ENCODE measurements at places on chromosomes 4 and X.

DNA sequence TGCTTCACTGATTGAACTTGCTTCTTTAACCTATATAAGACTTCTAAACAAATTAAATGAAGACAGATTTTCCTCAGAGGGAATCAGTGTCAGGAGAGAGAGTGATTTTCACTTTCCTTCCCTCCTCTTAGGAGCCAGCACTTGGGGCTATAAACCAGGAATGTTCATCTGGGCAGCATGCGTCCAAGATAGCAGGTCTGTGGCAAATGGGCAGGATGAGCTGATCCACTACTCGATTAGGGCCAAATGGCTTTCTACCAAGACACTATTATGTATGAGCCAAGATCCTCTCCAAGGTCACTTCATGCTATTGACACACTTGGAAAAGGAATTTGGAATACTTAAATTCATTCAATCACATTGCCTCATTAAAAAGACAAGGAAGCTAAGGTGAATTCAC lies 203.9 kb upstream of the GRID2 start:
- DNase-seq = no peak

DNA sequence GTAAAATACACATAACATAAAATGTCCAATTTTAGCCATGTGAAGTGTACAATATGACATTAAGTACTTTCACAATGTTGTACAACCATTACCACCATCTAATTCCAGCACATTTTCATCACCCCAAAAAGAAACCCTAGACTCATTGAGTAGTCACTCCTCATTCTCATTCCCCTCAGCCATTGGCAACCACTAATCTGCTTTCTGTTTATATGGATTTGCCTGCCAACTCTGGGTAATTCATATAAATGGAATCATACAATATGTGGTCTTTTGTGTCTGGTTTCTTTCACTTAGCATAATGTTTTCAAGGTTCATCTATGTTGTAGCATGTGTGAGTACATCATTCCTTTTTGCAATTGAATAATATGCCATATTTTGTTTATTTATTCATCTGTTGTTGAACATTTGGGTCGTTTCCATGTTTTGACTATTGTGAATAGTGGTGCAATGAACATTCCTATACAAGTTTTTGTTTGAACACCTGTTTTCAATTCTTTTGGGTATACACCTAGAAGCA lies 43.0 kb downstream of the EIF2S3 start:
- no peak for DNase-seq

DNA sequence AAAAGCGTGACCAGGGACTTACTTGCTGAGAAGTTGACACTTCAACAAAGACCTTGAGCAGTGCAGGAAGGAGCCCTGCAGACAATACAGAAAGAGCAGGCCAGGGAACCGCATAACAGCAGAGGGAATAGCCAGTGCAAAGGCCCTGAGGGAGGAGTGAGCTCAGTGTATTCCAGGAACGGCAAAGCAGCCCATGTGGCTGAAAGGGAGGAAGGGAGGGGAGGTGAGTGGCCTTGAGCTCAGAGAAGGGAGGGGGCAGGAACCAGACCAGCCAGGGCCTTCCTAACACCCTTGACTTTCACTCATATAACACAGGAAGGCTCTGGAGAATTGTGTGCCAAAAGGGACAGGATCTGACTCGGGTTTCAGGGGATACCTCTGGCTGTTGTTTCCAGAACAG lies 112.2 kb downstream of the BCOR start:
- DNase-seq = no peak

DNA sequence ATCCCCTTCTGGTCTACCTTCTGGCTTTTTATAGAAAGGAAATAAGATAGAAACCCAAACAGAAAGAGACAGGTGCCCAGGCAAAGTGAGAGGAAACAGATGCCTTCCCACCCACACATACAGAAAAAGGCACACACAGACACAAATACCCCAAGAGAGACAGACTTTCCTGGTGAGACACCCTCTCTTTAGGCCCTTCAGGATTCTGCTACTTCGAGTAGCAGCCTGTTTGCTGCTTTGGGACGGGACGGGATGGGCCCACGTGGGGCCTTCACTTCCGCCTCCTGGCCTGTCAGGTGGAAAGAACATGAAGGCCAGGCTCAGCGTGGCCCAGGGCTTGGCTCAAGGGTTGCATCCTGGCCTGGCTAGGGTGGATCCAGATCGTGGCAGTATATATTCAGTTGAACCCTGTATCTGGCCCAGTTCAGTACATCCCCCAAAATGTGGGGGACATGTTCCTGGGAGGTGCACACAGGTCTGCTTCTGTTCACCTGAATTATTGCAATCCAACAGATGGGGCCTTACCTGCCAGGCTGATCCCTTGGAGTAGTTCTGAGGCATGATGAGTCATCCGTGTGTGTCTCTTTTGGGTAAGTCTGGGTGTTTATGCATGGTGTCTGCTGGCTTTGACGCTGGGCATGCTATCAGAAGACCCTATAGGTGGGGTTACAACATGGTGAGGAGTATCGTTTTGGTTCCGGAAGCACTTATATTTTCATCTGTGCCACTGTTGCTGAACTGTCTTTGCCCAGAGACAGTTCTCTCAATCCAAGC lies 2.4 kb downstream of the ZNF275 start:
- no peak for DNase-seq

- no peak for DNase-seq
These were observed 202.0 kb downstream of the DHX15 start for GRCh38 chr4:24382381-24382780.

DNA sequence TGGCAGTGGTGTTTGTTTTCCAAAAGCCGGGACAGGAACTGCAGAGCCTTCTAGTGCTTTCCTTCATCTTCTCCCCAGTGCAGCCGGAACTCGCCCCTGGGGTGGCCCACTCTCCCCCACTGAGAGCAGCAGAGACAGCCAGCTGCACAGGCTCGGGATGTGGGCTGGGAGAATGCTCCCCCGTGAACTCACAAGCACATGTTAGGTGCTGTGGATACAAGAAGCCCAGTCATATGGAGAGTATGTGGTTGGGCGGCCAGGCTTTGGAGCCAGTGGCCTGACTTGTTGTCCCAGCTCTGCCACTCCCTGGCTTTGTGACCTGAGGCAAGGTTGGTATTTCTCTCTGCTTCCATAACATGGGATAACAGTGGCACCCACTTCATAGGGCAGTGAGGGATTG lies 9.4 kb upstream of the KIAA0232 start:
- DNase-seq = no peak

DNA sequence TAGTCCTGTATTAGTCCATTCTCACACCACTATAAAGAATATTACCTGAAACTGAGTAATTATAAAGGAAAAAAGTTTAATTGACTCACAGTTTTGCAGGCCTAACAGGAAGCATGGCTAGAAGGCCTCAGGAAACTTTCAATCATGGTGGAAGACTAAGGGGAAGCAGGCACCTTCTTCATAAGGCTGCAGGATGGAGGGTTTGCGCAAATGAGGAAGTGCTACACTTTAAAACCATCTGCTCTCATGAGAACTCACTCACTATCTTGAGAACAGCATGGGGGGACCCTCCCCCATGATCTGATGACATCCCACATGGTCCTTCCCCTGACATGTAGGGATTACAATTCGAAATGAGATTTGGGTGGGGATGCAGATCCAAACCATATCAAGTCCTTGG lies 12.1 kb upstream of the MAGEA11 start:
- no peak for DNase-seq

GRCh38 chrX:16851827-16852226 lies 18.3 kb downstream of the RBBP7 start:
- no peak for DNase-seq

GRCh38 chrX:108209006-108209554 lies 117.5 kb downstream of the ATG4A start:
- DNase-seq = no peak

DNA sequence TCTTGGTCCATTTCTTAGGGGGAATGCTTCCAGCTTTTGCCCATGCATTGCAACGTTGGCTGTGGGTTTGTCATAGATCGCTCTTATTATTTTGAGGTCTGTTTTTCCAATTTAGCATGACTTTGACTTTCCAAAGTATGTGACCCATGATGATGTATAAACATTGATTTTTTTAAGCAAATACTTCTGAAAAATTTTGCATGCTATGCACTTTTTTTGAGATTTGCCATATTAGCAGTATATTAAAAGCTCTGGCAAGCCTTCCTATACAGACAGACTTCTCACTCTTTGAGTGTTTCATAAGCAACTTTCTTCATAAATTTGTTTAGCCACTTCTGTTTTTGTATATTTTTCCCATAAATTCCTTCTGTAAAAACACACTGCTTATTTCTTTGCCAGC lies 746.4 kb upstream of the LCORL start:
- no peak for DNase-seq

- DNase-seq = no peak
These were observed 5.8 kb downstream of the SH3KBP1 start for GRCh38 chrX:19881559-19881958.

DNA sequence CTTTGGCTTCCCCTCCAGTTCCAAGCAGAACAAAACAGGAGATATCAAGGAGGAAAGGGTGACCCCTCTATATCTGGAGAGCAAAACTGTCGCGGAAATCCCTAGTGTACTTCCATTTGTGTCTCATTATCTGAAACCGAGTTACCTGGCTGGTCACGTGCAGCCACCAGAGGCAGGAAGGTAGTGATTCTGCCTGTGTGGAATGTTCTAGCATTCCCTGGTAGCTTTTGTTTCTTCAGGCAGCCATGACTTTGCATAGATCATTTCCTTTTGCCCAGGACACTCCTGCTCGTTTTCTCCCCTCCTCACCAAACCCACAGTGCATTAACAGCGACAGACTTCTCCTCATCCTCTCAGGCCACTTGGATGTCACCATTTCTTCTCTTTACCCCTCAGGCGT lies 107.9 kb downstream of the PTTG2 start:
- DNase-seq = no peak

DNA sequence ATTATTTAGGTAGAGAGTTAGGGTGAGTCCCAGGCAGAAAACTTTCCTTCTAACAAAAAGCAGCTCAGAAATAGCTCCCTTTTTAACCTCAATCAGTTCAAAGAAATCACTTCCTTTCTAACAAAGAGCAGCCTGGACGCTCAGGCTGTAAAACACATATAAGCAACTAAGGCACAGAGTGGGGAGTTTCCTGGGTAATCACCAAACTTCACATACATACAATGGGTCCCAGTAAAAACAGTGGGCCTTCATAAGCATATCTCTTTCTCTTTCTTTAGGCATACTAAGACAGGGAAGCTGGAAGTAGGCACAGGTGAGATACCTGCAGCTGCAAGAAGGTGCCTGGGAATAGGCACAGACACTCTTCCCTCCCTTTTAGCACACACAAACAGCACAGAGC lies 4.9 kb upstream of the NAF1 start:
- DNase-seq = no peak

- no peak for DNase-seq
These were observed 16.4 kb downstream of the TRPC5OS start for GRCh38 chrX:111892375-111892774.

GRCh38 chrX:123590842-123591486 lies 141.9 kb downstream of the THOC2 start:
- DNase-seq = no peak

GRCh38 chr4:41670982-41671381 lies 77.5 kb downstream of the PHOX2B start:
- no peak for DNase-seq

DNA sequence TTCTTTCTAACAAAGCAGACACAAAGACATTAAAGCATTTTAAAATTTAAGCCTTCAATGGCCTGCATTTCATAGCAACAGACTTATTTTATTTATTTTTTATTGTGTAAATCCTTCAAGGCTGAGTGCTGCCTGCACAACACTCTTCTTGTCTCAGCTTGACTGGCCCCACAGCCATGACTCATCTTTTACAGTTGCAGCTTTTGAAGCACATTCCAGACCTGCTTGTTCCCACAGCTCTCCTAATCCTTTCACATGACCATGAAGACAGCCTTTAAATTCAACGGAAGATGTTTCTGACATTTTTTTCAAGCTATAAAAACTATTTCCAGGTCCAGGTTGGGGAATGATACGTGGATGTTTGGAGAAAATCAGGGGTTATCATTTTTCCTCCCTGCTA lies 276.9 kb upstream of the TACR3 start:
- DNase-seq = no peak

DNA sequence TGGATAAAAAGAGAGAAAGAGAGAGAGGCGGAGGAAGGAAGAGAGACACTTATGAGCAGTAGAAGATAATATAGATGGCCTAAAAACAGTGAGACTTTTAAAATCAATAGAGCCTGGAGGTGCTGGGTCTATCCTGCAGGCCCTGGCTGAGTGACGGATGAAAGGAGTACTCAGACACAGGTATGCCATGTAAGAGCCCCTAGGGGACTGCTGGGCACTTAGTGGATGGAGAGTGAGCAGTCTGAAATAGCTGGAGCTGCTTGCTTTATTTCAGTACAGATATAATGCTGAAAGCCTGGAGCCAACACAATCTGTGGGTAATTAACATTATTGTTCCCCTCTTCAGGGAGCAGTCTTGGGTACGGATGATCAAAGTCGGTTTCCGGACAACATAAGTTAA lies 578.6 kb downstream of the SPOCK3 start:
- DNase-seq = no peak

DNA sequence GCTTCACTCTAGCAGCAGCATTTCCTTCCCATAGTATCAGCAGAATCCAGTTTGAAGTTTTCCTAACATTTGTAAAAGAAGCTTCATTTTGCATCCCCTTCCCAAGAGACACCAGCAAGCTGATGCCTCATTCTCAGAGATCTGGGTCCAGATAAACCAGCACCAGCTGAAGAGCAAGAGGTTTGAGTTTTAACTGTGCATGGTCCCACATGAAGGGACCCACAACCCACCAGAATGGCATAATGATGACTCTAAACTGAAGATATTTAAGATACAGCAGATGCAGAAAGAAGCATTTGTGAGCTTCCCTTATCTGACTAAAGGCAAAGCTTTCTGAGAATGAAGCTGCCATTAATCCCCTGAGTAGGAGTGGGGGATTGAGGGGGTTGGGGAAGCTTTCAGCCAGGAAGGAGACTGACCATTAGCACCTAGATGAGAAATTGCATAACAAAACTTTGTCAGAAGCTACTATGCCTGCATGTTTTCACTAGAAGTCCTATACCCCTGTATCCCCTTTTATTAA lies 18.6 kb downstream of the NUDT6 start:
- no peak for DNase-seq

DNA sequence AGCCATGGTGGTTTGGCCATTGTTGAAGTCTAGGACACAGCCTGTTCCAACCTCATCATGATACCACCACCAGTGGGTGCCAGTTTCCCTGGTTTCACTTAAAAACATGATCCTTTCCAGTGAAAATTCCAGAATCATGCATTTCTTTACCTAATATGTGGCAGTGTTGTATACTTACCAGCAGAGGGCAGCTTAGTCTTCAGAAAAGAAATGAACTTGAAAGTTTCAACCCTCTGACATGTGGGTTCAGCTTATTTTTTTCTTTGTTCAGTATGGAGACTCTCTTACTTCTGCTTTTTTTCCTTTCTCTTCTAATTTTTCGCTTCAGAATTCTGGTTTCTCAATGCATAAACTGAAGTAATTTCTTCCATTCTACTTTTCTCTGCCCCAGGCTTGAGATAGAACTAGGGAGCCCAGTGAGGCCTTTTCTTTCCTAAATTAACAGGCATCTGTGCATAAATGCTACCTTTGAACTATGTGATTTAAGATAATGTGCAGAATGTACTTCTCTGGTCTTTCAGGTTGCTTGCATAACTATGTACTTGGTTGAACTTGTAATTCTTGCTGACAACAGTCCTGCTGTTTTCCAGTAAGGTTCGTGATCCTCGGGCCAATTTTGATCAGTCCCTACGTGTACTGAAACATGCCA lies 10.7 kb downstream of the LIAS start:
- DNase-seq = no peak
